ENCODE measurements at places on chromosomes 2 and 18. TPM values are rescaled to one million over a fixed set of nuclear protein-coding genes. Genes with fewer than 3 reads are reported as not detected.
A peak's percentile ranks its signal among the peaks of the same experiment; 100 is the strongest.

DNA sequence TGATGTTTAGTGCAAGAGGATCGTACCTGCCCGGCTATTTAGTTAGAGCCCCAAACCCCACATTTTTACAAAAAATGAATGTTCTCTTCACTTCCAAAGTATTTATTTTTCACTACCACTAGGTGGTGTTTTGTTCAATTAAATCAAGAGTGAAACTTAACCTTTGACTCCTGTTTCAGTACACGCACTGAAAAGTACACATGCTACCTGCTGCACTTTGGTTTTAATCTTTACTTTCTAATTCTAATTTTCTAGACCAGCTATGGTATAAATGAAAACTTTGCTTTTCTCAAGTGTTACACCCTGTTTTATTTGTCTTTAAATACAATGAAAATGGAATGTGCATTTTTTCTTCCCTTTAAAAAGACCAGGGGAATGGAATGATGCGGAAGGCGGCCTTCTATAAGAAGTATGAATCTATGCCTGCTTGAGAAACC, 31.4 kb upstream of the CHN1 start:
- DNase-seq: peak; percentile 45
- H3K27me3 ChIP-seq: no peaks in the 10 kb centered on the region
- H3K4me1 ChIP-seq: no peaks in the 10 kb centered on the region
- H3K4me3 ChIP-seq: no peak overlapping the region
- no peaks in the 10 kb centered on the region for H3K36me3 ChIP-seq

GRCh38 chr2:152870239-152870638, 151.8 kb downstream of the ARL6IP6 start:
- no peak overlapping the region for H3K27ac ChIP-seq
- no peaks in the 10 kb centered on the region for H3K36me3 ChIP-seq
- no peak overlapping the region for H3K4me3 ChIP-seq
- H3K27me3 ChIP-seq: no peaks in the 10 kb centered on the region

MERTK gene
- 0.49 TPM for total RNA-seq

- H3K4me3 ChIP-seq: no peak overlapping the region
- H3K27me3 ChIP-seq: no peaks in the 10 kb centered on the region
- H3K36me3 ChIP-seq: no peaks in the 10 kb centered on the region
- H3K4me1 ChIP-seq: peaks cover 20% of the 10 kb centered on the region
- no peak for DNase-seq
Measured at GRCh38 chr18:75409806-75410205, 17.7 kb downstream of the SMIM21 start.

TLX2 gene
- not detected for total RNA-seq

RAB12 gene
- 28.4 TPM for total RNA-seq

GRCh38 chr2:232488097-232488711, 570 bp upstream of the ECEL1 start:
- DNase-seq: no peak
- no peak overlapping the region for H3K4me3 ChIP-seq
- H3K36me3 ChIP-seq: no peaks in the 10 kb centered on the region
- H3K4me1 ChIP-seq: peaks cover 5% of the 10 kb centered on the region
- peaks cover 22% of the 10 kb centered on the region for H3K27me3 ChIP-seq

DNA sequence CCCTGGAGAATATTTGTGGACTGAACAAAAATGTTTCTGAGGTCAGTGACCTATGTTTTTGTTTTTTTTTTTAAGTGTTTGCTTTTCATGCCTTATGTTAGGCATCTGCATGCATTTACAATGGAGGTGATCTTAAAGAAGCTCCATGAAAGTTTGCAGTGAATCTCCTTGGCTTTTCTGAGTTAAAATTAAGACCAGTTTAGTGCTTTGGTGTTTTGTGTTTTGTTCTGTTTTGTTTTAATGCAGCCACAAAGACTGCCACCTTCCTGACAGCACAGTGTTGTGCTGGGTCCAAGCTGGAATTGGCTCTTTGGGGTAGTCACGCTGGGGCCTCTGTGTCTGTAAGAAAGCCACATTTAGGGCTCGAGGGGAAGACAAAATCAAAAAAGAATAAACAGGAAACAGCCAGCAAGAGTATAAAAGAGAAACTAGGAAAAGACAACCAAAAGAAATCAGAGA, 396.2 kb downstream of the ARHGAP15 start:
- DNase-seq: no peak
- H3K4me1 ChIP-seq: peaks cover 6% of the 10 kb centered on the region
- no peak overlapping the region for H3K4me3 ChIP-seq
- no peaks in the 10 kb centered on the region for H3K36me3 ChIP-seq

- H3K27ac ChIP-seq: peak overlapping the region; percentile 78
- peak overlapping the region; percentile 97 for H3K4me3 ChIP-seq
- H3K36me3 ChIP-seq: peaks cover 6% of the 10 kb centered on the region
- H3K27me3 ChIP-seq: no peaks in the 10 kb centered on the region
- H3K4me1 ChIP-seq: peaks cover 55% of the 10 kb centered on the region
- DNase-seq: peak; percentile 74
Measured at GRCh38 chr18:58671632-58672564, 633 bp downstream of the MALT1 start.

DNA sequence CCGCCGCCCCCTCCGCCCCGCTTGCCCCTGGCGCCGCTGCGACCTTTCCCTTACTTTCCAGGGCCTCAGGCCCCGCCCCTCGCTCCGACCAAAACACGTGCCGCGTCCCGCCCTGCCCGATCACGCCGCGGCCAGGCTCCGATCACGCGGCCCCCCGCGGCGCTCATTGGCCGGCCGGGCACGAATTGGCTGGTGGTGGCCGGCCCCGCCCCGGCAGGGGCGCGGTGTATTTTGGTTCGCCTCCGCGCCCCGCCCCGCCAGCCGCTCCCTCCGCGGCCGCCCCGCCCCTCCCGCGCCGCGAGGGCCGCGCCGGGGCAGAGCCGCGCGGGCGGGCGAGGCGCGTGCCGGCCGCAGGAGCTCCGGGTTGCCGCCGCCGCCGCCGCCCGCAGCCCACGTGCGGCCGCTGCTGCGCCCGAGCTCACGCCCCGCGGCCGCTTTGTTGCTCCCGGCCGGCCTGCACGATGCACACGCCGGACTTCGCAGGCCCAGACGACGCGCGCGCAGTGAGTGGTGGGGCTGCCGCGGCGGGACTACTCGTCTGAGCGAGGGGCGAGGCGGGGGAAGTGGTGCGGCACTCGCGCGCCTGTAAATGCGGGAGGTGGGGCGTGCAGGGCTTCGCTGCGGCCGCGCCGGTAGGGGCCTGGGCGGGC, at the start of gene KLF11:
Gene KLF11 (plus strand): TSS at position 295 of the 650 bp plus-strand sequence. CDS start 167 bp downstream, at position 462.
- H3K27me3 ChIP-seq: no peaks in the 10 kb centered on the region
- H3K36me3 ChIP-seq: peaks cover 21% of the 10 kb centered on the region
- H3K4me1 ChIP-seq: peaks cover 4% of the 10 kb centered on the region
- peak within 1 kb of the TSS; percentile 73 for H3K4me3 ChIP-seq

GREB1L gene
- 9.4 TPM for total RNA-seq

GRCh38 chr18:25288340-25288938, 63.5 kb downstream of the ZNF521 start:
- no peak overlapping the region for H3K27ac ChIP-seq
- peaks cover 16% of the 10 kb centered on the region for H3K27me3 ChIP-seq
- no peaks in the 10 kb centered on the region for H3K36me3 ChIP-seq

DNA sequence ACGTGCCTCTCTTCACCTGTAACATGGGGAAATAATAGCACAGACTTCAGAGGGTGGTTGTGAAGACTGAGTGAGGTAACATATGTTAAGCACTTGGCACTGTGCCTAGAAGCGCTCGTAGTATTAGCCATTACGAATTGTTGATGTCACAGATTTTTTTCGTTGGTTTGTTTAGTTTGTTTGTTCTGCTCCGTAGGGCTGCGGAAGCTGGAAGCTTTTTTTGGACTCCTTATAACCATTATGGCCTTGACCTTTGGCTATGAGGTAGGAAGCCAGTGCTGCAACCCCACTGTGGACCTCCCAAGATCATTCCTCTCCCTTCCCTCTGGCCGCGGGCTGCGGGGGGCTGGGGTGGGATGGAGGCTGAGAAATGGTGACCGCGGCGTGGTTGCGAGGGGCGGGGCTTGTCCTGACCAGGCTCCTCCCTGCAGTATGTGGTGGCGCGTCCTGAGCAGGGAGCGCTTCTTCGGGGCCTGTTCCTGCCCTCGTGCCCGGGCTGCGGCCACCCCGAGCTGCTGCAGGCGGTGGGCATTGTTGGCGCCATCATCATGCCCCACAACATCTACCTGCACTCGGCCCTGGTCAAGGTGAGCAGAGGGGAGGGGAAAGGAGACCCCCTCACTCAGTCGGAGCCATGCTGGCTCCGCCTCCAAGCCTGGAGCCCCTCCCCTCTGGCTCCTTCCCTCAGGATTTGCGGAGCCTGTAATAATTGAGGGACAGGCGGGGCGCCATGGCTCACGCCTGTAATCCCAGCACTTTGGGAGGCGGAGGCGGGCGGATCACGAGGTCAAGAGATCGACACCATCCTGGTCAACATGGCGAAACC, 5.5 kb downstream of the SLC11A1 start:
- H3K4me1 ChIP-seq: peaks cover 5% of the 10 kb centered on the region
- H3K4me3 ChIP-seq: no peak overlapping the region

- H3K27ac ChIP-seq: no peak overlapping the region
- no peaks in the 10 kb centered on the region for H3K4me1 ChIP-seq
- no peaks in the 10 kb centered on the region for H3K27me3 ChIP-seq
Measured at GRCh38 chr2:152189622-152190495, 14.3 kb upstream of the STAM2 start.

DNA sequence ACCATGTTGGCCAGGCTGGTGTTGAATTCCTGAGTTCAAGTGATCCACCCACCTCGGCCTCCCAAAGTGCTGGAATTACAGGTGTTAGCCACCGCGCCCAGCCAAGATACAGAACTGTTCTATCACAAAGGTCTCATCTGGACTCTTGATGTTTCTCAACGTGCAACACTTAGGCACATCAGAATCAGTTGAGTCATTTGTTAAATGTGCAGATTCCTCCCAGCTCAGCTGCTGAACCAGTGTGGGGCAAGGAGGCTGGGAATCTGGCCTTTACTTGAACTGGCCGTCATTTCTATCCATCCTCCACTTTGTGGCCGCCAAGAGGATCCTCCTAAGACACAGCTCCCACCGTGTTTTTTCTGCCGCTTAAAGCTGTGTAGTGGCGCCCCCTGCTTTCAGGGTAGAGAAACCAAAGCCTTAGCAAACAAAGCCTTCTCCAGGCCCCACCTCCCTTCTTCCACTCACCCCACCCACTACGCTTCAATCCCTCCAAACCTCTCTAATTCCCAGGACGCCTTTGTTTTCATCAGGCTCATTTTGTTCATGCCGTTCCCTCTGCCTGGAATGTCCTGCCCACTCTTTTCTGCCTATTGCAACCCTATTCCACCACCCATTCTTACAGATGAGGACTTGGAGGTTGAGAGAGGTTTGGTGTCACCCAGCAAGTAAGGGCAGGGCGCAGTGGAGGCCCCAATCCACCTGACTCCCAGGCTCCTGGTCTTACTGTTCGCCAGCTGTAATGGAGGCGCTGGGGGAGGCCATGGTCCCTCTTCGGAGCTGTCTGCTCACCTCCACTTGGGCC, 776 bp upstream of the SPEG start:
- no peaks in the 10 kb centered on the region for H3K27me3 ChIP-seq
- no peak overlapping the region for H3K4me3 ChIP-seq
- H3K36me3 ChIP-seq: no peaks in the 10 kb centered on the region
- H3K27ac ChIP-seq: no peak overlapping the region
- H3K4me1 ChIP-seq: no peaks in the 10 kb centered on the region

- no peak for DNase-seq
- H3K4me3 ChIP-seq: no peak overlapping the region
- H3K27me3 ChIP-seq: no peaks in the 10 kb centered on the region
- no peaks in the 10 kb centered on the region for H3K36me3 ChIP-seq
Measured at GRCh38 chr2:232966122-232966521, 46.9 kb downstream of the NGEF start.

GEN1 gene
- total RNA-seq: 19.8 TPM

WDR33 gene
- total RNA-seq: 46.7 TPM

ZNF2 gene
- 4.1 TPM for total RNA-seq

DNA sequence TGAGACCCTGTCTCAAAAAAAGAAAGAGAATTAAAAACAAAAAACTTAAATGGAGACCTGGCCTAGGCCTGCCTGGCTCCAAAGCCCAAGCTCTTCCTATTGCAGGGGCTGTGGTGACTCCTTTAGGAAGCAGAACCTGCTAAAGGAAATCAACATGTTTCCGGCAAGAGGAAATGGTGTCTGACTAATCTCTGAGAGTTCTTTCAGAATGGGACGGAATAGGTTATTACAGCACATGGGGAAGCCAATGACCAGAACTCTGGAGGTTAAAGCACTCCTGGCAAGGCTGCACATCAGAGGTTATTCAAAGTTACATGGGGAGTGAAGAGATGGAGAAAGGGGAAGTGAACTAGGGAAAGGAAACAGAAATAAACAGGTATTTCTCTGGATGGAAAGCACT, 21.4 kb downstream of the KIF3C start:
- no peaks in the 10 kb centered on the region for H3K27me3 ChIP-seq
- H3K27ac ChIP-seq: no peak overlapping the region
- peak; percentile 51 for DNase-seq
- H3K4me3 ChIP-seq: no peak overlapping the region

TBR1 gene
- total RNA-seq: 0.26 TPM

GRCh38 chr2:223084873-223085272, 32.9 kb downstream of the KCNE4 start:
- no peaks in the 10 kb centered on the region for H3K27me3 ChIP-seq
- no peaks in the 10 kb centered on the region for H3K36me3 ChIP-seq
- DNase-seq: peak; percentile 27
- no peak overlapping the region for H3K4me3 ChIP-seq
- H3K4me1 ChIP-seq: peaks cover 2% of the 10 kb centered on the region

COPS8 gene
- total RNA-seq: 249 TPM

GRCh38 chr18:12052866-12053265, 40.8 kb upstream of the ANKRD62 start:
- no peak for DNase-seq
- H3K27ac ChIP-seq: no peak overlapping the region
- H3K27me3 ChIP-seq: no peaks in the 10 kb centered on the region
- H3K4me1 ChIP-seq: peaks cover 6% of the 10 kb centered on the region

DNA sequence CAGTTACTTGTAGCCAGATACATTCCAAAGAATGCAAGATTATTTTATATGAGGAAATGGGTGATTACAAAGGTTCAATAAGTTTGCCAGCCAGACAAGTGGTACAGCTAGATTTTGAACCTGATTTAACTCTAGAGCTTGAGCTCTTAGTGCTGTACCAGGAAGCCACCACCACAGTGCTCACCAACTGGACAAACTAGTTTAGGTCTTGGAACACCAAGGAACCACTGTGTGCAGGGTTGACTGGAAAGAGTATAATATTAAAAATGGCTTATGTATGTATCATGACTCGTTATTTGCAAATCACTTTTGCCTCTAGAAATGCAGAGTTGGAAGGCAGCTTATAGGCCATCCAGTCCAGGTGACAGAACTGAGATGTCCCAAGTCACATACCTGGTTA, 177.2 kb downstream of the TXNL1 start:
- H3K4me3 ChIP-seq: no peak overlapping the region
- no peaks in the 10 kb centered on the region for H3K4me1 ChIP-seq
- no peaks in the 10 kb centered on the region for H3K27me3 ChIP-seq
- H3K36me3 ChIP-seq: no peaks in the 10 kb centered on the region

GRCh38 chr2:219492575-219492974, 6.1 kb upstream of the GMPPA start:
- H3K4me3 ChIP-seq: no peak overlapping the region
- H3K36me3 ChIP-seq: peaks cover 4% of the 10 kb centered on the region
- H3K27ac ChIP-seq: peak overlapping the region; percentile 42
- no peak for DNase-seq
